ENCODE measurements at places on chromosomes 13 and 19.

- no peak for DNase-seq
Measured at GRCh38 chr19:57321116-57321515, 844 bp downstream of the ZNF543 start.

DNA sequence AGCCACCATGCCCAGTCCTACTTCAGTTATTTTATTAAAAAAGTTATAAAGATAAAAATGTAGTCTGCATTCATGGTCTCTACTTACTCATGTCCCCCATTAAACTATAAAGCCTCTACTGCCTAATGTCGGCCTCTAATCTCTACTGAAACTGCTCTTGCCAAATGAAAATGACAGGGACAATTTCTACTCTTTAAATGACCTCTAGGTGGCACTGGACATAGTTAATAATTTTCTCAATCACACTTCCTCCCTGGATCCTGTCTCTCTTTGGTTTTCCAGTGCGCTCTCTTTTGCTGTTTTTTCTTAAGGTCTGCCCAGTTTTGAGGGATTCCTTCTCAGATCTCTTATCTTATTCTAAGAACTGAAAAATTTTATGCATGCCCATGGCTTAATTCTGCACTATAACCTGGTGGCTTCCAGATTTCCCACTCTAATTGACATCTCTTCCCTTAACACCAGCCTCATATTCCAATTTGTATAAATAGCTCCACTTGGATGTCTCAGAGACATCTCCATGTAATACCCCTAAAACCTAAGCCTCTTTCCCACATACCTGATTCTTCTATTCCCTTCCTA lies 54.3 kb downstream of the MTMR6 start:
- no peak for DNase-seq

- DNase-seq: no peak
Measured at GRCh38 chr19:15328312-15328711, 4.0 kb downstream of the BRD4 start.

DNA sequence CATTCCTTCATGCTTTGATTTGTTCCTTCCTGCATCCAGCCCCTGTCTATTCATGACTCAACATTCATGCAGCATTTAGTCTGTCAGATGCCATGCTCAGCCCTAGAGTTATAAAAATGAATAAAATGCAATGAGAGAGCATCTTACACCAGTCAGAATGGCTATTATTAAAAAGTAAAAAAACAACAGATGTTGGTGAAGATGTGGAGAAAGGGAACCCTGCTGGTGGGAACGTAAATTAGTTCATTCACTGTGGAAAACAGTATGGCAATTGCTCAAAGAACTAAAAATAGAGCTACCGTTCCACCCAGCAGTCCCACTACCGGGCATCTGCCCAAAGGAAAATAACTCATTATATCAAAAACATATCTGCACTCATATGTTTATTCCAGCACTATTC lies 70.0 kb upstream of the GTF3A start:
- no peak for DNase-seq

- peak; percentile 56 for DNase-seq
Measured at GRCh38 chr13:33723772-33724435, 94.0 kb upstream of the RFC3 start.

DNA sequence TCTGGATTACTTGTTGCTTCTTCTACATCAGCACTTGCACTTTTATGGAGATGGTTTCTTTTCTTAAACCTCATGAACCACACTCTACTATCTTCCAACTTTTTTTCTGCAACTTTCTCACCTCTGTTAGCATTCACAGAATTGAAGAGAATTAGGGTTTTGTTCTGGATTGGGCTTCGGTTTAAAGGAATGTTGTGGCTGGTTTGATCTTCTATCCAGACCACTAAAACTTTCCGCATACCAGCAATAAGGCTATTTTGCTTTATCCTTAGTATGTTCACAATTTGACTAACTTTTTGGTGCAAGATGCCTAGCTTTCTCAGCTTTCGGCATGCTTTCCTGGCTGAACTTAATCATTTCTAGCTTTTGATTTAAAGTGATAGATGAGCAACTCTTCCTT lies 666.7 kb upstream of the MIR17HG start:
- DNase-seq: no peak

- DNase-seq: no peak
Measured at GRCh38 chr19:18995804-18996241, 37.5 kb downstream of the SUGP2 start.

DNA sequence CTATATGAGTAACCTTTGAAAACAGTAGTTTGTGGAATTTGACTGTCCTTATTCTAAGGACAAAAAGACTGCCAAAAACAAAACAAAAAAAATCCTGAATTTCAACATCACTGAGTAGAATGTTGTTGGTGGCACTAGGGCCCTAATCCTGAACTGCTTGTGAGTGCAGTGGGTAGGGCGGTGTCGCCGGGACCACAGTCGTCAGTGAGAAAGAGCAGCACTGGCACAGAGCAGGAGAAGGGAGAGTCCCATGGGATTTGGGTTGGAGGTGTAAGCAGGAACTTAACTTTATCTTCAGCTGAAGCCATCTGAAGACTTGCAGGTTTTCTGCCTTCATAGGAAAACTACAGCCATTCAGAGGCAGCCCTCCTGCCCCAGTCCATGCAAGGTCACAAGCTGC lies 5.6 kb downstream of the PCID2 start:
- DNase-seq: no peak

DNA sequence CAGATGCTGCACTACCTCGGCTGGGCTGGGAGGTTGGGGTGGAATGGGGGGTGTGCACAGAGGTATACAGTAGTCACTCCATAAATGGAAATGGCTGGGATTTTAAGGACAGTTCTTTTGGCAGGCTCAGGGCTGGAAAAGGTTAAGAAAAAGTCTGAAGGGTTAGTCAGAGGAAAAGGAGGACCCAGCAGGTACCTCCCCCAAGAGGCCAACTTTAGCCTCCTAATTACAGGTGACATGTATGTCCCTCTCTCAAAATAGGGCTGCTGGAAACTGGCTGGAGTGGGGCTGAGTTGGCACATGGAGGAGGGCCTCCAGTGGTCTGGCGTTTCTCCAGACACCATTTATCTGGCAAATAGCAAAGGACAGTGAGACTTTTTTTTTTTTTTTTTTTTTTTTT lies 994 bp downstream of the CCDC194 start:
- no peak for DNase-seq

DNA sequence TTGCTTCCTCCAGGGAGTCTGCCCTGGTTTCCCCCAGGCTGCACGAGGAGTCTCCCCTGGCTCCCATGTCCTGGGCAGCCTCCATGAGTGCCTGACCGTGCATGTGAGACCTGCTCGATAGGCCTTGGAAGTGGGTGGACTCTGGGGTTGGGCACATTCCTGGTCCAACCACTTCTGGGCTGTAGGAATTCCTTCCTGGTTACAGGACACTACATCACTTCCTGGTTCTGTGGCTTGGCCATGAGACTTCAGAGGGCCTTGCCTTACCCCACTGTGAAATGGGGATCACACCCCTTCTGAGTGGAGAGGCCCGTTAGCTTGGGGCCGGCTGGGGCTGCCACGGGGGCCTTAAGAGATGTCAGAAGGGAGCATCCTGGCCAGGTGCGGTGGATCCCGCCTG lies 4.0 kb upstream of the ZNF628 start:
- no peak for DNase-seq

DNA sequence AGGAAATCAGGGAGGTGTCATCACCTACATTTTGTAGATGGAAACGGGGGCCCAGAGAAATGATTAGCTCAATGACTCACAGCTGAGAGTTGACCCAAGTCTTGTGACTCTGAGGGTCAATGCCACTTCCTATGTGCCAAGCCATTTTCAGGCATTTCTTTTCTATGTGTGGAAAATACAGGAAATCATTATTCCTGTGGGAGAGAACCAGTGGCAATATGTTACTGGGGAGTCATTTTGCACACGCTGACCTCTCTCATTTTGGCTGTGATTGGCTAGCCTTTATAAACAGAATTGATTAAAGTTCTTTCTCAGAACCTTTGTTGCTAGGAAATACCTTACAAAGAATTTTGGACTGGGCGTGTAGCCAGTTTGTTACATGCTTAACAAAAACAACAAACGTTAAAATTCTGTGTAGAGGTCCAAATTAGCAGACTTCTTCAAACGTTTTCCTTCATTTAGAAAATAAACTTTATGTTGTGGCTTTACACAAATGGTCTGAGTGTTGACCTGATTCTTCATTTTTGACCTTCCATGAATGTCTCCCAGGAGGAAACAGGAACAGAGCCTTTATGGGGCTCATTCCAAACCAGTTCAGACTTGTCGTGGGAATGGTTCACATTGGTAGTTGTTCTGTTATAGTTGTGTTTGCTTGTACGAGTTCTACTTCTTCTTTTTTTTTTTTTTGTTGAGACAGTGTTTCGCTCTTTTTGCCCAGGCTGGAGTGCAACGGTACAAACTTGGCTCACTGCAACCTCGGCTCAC lies 11.4 kb downstream of the PCCA start:
- no peak for DNase-seq

GRCh38 chr13:47213047-47213446 lies 316.2 kb upstream of the HTR2A start:
- DNase-seq: no peak

- no peak for DNase-seq
Measured at GRCh38 chr13:20492641-20493040, 33.0 kb downstream of the CRYL1 start.

DNA sequence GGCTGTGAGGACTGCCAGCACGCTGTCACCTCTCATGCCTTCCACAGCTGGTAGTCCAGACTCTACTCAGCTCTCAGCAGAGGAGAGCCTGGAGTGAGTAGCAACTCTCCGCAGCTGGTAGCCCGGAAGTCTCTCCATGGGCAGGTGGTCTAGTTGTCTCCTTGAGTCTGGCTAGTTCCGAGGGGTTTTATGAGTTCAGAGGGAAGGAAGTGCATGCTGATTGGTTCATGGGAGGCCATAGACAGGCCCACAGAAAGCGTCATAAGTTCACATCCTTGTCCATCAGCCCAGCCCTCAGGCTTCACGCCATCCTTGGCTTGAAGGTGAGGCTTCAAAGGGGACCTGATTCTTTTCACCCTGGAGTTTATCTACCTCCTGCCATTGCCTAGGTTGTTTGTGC lies 2662.4 kb upstream of the PCDH20 start:
- no peak for DNase-seq

- DNase-seq: no peak
Measured at GRCh38 chr19:50979758-50980157, 4.0 kb downstream of the KLK7 start.

DNA sequence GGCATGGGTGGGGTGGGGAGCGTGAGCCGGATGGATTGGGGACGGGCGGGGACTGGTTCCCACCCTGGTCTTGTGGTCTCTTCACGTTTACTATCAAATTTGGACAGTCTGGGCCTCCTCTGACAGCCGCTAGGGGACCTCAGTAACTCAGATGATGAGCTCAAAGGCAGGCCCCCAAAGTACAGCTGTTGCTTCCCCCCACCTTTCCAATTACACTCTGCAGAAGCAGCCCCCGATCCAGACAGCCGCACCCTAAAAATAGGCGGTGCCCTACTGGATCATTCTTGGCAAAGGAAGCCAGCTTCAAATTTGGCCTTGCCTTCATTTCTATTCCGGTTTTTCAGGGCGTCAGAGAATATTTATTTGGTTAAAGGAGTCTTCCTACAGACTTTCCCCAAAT lies 1.9 kb upstream of the FOXO1 start:
- no peak for DNase-seq

- no peak for DNase-seq
Measured at GRCh38 chr13:91664039-91664438, 265.6 kb downstream of the GPC5 start.

DNA sequence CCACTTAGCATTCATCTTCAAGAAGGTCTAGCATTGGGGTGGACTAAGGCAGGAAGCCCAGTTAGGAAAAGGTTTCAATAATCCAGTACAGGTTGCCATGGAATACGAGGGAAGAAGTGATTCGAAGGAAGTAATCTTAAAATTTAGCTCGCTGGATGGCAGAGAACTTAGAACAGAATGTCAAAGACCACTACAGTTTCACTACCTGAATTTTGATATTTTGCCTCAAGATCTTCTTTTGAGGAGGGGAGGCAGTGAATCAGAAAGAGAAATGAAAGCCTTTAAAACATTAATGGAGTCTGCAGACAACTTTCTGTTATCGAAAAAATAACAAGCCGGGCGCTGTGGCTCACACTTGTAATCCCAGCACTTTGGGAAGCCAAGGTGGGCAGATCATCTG lies 7.0 kb upstream of the RAB8A start:
- DNase-seq: no peak

- DNase-seq: no peak
Measured at GRCh38 chr19:1396019-1396767, 5.1 kb downstream of the GAMT start.

DNA sequence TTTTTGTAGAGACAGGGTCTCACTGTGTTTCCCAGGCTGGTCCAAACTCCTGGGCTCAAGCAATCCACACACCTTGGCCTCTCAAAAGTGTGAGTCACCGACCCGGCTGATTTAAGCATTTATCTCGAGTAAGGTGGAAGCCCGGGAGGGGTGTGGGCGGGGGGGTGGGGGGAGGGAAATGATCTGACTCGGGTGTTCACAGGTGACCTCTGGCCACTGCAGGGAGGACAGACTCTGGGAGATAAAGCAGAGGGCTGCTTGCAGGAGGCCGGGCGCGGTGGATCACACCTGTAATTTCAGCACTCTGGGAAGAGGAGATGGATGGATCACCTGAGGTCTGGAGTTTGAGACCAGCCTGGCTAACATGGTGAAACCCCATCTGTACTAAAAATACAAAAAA lies 7.9 kb downstream of the DENND1C start:
- no peak for DNase-seq

GRCh38 chr13:64505336-64505910 lies 2724.7 kb downstream of the PCDH9 start:
- no peak for DNase-seq

DNA sequence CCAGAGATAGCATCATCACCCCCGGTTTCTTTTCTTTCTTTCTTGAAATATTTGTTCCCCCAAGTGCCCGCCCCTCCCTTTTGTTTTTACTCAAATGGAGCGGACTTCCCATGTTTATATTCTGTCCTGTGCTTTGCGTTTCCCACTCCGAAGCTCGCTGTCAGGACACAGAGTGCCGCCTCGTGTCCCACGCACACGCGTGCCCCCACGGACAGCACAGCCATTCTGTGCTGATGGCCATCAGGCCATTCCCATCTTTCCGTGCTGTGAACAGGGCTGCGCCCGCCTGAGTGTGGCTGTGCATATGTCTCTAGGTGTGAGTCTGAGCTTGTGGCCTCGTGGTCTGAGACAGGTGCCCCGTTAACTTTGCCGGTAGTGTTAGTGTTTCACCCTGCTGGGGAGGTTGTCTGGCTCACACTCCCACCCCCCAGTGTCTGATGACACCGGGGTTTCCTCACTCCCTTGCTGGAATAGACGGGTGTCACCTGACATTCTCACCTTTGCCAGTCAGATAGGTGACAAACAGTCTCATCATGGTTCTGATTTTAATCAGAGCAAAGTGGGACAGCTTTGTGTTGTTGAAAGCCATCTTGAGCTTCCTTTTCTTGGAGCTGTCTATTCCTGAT lies 6.9 kb downstream of the PAK4 start:
- DNase-seq: no peak

DNA sequence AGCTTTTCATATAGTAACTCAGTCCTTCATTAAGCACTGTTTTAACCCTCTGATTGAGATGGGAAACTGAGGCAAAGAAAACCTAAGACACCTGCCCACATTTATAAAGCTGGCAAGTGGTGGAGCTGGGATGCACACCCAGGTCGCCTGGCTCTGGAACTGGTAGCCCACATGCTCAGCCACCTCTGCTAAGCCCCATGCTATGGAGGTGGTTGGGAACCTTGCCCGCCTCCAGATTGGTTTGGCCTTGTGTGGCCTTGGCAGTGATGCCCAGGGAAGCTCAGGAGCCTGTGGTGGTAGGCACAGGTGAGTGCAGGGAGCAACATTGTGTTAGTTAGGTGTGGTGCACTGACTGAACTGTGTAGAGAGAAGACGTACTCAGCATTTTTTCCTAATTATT lies 370.2 kb downstream of the MTUS2 start:
- no peak for DNase-seq

GRCh38 chr13:99896369-99897075 lies 75.0 kb downstream of the ZIC5 start:
- DNase-seq: no peak

Data from activated T-helper 2 cell treated with anti-CD3 and anti-CD28 coated beads, Interferon-gamma antibody, Interleukin-2, Interleukin-4, amounts not matched to agents 10 μg/mL and 5 μg/mL and 100 μg/mL, durations not matched to agents 14 hours and 24 hours and 36 hours (primary cell).